ENCODE measurements at places on chromosomes 5 and 9.

DNA sequence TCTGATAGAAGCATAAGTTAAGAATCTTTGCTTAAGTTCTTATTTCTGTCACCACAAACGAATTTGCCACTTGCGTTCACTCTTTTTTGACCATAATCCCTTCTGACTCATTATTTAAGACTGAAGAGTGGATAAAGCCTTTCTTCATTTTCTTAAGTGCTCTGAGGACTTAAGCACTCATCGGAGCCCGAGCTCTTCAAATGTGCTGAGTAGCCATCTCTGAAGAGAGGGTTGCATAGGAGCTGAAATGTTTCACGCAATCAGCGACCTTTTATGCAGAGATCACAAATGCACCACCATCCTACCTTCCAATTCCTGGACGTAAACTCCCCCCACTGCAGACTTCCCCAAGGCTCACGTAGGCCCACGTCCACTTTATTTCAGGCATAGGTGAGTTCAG, 699.2 kb downstream of the IRX1 start:
- DNase-seq = no peak

DNA sequence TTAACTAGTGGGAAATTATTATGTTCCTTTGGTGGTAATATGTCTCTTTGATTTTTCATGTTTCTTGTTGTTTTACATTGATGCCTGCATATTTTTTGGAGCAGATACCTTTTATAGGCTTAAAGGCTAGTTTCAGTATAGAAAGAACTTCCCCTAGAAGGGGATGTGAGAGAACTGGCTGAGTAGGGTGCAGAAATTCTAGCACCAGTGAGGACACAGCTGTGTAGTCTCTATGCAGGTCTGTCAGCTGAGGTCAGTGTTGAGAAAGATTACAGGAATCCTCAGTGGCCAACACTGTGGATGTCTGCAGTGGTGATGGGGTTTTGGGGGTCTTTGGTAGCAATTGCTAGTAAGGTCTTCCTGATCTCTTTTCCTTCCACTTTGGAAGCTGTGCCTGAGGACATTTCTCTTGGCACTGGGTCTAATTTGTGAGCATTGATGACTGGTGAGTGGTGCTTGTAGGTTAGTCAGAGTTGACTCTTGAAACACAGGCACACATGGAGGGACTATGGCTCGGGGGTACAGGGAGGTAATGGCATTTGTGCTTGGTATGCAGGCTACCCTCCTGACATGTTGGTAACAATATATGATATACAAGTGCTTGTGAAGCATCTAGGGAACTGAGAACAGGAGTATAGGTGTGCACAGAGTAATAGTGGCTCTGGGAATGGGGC, 221.4 kb downstream of the SPATA31D1 start:
- DNase-seq = no peak

DNA sequence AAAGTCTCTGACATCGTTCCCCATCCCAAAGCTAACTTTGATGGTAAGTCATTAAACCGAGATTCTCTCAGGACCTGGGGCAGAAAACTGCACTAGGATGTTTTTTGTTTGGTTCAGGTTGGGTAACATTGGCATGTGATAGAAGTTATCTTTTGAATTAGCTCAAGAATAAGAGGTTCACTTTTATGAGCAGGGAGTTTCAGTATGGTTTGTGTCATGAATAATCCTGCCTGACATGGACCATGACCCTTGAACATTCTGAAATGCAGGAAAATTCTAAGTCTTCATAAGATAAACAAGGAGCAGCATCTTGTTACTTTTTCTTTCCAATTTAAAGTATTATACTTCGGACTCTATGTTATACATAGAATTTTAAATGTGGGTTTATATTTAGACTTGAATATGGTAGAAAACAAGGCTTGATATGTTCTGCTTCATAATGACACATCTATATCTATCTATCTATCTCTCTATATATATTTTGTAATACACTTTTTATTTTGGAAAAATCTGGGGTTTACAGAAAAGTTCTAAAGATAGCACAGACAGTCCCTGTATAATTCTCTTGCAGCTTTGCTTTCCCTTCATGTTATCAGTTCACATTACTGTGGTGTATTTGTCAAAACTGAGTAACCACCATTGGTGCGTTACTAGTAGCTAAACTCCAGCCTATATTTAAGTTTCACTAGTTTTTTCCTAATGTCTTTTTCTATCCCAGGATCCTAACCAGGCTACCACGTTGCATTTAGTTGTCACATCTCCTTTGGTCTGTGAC, 102.7 kb upstream of the TAF11L2 start:
- no peak for DNase-seq

- DNase-seq = no peak
Measured at GRCh38 chr9:106613250-106613737, 249.7 kb upstream of the ZNF462 start.

GRCh38 chr9:4743131-4743875, 2.3 kb upstream of the AK3 start:
- DNase-seq = peak; percentile 64
